ENCODE measurements at places on chromosomes 12 and 14. TPM values are rescaled to one million over a fixed set of nuclear protein-coding genes. Genes with fewer than 3 reads are reported as not detected.

The TARBP2 gene
- total RNA-seq, result 26.2 TPM

The CEBPE gene
- total RNA-seq, result not detected

The CISTR gene
- not detected for total RNA-seq

The IL22 gene
- not detected for total RNA-seq

The SLC39A2 gene
- not detected for total RNA-seq

The ASPG gene
- total RNA-seq, result not detected

The TTC9 gene
- under 0.01 TPM for total RNA-seq

The SNRPF gene
- total RNA-seq, result 7.9 TPM

The BDKRB2 gene
- 11.0 TPM for total RNA-seq

The YLPM1 gene
- total RNA-seq, result 20.5 TPM

The TBC1D30 gene
- 0.85 TPM for total RNA-seq

The DLGAP5 gene
- total RNA-seq, result 53.7 TPM

The TAS2R46 gene
- 2.8 TPM for total RNA-seq

The KLRC4 gene
- total RNA-seq, result not detected

The PLCZ1 gene
- not detected for total RNA-seq

The TXNDC16 gene
- 2.1 TPM for total RNA-seq

The RDH16 gene
- under 0.01 TPM for total RNA-seq

The RTL1 gene
- total RNA-seq, result not detected

The VIPAS39 gene
- total RNA-seq, result 29.3 TPM

The PHC1 gene
- 7.7 TPM for total RNA-seq

The TBX3 gene
- 16.1 TPM for total RNA-seq

The CAPS2 gene
- 7.0 TPM for total RNA-seq

The SCN8A gene
- 3.5 TPM for total RNA-seq

The TMTC1 gene
- 18.8 TPM for total RNA-seq

The LMNTD1 gene
- 0.38 TPM for total RNA-seq

The A2M gene
- 11.8 TPM for total RNA-seq

The KCNH5 gene
- under 0.01 TPM for total RNA-seq

The SLC17A8 gene
- total RNA-seq, result not detected

The GNPTAB gene
- total RNA-seq, result 33.5 TPM

The PTPRR gene
- total RNA-seq, result 2.8 TPM

The GPR33 gene
- not detected for total RNA-seq

The TMCC3 gene
- 1.1 TPM for total RNA-seq

The CLEC2A gene
- total RNA-seq, result not detected

The LPAR5 gene
- not detected for total RNA-seq

The RNU4-1 gene
- under 0.01 TPM for total RNA-seq

The STRN3 gene
- total RNA-seq, result 63.4 TPM

The TROAP gene
- total RNA-seq, result 1.1 TPM

The L3HYPDH gene
- total RNA-seq, result 52.9 TPM

The PPM1H gene
- 3.9 TPM for total RNA-seq

The AKT1 gene
- total RNA-seq, result 234 TPM

The FGF6 gene
- total RNA-seq, result not detected

The LTB4R2 gene
- total RNA-seq, result 1.3 TPM
